ENCODE measurements at places on chromosomes 5 and 9. TPM values are rescaled to one million over a fixed set of nuclear protein-coding genes. Genes with fewer than 3 reads are reported as not detected.

Gene KCNMB1
- total RNA-seq = not detected

Gene PRXL2C
- 12.6 TPM for total RNA-seq

GRCh38 chr5:108743319-108743718 is 4.4 kb upstream of the FER start:
- H3K27ac ChIP-seq = no peak overlapping the region
- no peak overlapping the region for H3K4me3 ChIP-seq
- peaks cover 10% of the 10 kb centered on the region for H3K4me1 ChIP-seq
- no peak for DNase-seq

GRCh38 chr5:122753500-122753899 is 21.4 kb upstream of the SNX2 start:
- no peak overlapping the region for H3K4me3 ChIP-seq
- DNase-seq = no peak
- H3K27me3 ChIP-seq = no peaks in the 10 kb centered on the region
- H3K4me1 ChIP-seq = peaks cover 36% of the 10 kb centered on the region
- no peaks in the 10 kb centered on the region for H3K36me3 ChIP-seq

- peaks cover 4% of the 10 kb centered on the region for H3K4me1 ChIP-seq
- H3K4me3 ChIP-seq = no peak overlapping the region
- no peak for DNase-seq
- no peaks in the 10 kb centered on the region for H3K27me3 ChIP-seq
- H3K36me3 ChIP-seq = no peaks in the 10 kb centered on the region
Measured at GRCh38 chr5:138444078-138444773, 5.4 kb downstream of the REEP2 start.

- DNase-seq = no peak
- no peak overlapping the region for H3K27ac ChIP-seq
- no peak overlapping the region for H3K4me3 ChIP-seq
- H3K4me1 ChIP-seq = peaks cover 3% of the 10 kb centered on the region
- no peaks in the 10 kb centered on the region for H3K36me3 ChIP-seq
- peaks cover 40% of the 10 kb centered on the region for H3K27me3 ChIP-seq
Measured at GRCh38 chr9:137136261-137136880, 2.6 kb upstream of the GRIN1 start.

- DNase-seq = no peak
- no peaks in the 10 kb centered on the region for H3K27me3 ChIP-seq
- H3K27ac ChIP-seq = peak overlapping the region; percentile 59
- peaks cover 73% of the 10 kb centered on the region for H3K36me3 ChIP-seq
Measured at GRCh38 chr9:129933185-129934040, 98.2 kb downstream of the USP20 start.

Measured in activated B cell treated with CpG ODN at 0.5 μM for 24 hours (primary cell).